Activated CD4-positive, alpha-beta T cell treated with anti-CD3 and anti-CD28 coated beads, Interleukin-2, amount 50 U/mL, for 48 hours (primary cell): ENCODE measurements at places on chromosomes 5 and 9.

- DNase-seq: no peak
Observed at GRCh38 chr9:2128618-2129017, 113.5 kb downstream of the SMARCA2 start.

DNA sequence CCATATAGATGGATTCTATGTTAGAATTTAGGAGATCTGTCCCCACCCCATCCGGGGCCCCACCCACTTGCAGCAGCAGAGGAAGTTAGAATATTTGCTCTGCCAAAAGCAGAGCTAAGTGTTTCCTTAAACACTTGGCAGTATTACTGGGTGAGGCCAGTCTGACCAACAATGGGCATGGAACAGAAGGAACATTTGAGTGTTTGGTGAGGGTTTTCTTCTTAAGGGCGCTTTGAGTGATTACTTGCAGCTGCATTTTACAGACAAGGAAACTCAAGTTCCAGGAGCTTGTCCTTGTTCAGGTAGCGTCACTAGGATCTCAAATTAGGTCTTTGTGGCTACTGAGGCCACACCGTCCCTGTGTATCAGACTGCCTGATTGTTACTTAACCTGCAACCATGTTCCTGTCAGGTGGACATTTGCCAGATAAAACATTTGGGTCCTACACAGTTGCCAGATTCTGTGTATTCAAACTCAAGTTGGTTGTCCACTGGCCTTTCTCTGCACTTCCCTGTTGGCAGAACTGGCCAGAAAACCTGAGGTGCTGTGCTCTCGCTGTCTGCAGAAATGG lies 59.3 kb downstream of the SLC46A2 start:
- DNase-seq: no peak

DNA sequence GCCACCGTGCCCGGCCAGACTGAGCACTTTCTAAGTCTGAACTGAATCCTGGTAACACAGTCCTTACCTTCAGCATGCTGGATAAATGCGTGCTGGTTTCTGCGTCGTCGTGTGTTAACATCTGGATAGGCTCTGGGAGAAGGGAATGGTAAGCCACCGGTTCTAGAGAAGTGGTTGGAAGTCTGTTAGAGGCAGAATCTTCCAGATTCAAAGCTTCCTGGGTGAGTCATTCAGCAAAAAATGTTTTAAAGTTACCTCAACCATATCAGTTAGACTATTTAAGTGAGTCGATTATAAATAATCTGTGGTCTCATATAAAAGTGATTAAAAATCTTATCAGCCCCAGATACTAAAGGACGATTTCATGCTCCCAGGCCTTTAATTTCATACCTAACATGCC lies 256.5 kb upstream of the NFIL3 start:
- DNase-seq: no peak

DNA sequence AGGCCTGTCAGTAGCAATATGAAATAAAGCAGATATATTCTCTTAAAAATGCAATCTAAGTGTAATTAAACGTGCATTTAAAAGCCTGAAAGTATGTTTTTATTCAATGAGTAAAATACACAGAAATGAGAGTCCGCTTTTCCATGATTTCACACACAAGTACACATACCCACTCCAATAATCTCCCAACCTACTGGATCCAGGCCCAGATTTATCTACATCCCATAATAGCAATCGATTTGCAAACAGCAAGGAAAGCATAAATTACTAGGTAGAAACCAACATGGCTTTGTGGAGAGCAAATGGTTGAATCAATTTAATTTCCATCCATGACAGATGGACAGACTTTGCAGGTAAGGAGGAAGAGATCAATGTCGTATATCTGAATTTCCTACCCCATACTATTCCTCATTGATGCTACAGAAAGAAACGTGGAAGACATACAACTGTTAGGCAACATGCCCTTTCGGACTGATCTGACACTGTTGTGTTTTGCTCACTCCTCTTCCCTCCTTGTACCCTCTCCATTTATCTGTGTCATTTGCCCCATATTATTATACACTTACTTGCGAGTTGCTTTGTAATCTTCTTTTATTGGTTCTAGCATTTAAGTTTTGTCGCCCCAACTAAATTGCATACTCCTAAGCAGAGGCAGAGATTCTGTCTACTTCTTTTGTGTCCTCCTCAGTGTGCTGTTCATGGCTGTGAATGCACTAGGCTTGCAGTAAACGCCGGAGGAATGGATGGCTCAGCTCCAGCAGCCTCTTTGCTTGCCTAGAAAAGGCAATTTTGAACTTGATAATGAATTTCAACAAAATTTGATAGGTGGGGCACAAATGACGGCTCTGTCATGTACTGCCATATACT lies 133.6 kb downstream of the NFIB start:
- DNase-seq: no peak

DNA sequence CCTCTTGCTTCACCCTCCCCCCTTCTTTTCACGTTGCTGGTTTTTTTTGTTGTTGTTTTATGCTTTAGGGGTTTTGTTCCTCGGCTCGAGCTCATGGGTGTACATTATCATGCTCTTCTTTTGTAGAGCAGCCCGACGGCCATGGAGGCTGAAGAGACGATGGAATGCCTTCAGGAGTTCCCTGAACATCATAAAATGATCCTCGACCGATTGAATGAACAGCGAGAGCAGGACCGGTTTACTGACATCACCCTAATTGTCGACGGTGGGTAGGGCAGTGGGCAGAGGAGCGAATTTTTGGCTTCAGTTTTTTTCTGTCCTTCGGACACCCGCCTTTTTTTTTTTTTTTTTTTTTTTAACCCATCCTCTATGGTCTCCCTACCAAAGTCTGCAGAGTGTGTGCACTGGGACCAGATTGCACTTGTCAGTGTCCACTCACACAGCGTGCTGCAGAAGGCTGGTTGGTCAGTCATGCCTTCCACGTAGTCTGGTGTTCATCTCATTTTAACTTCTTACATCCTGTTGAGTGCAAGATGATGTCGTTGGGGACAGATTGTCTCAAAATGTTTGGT lies 1.3 kb downstream of the ZNF131 start:
- peak; percentile 20 for DNase-seq

DNA sequence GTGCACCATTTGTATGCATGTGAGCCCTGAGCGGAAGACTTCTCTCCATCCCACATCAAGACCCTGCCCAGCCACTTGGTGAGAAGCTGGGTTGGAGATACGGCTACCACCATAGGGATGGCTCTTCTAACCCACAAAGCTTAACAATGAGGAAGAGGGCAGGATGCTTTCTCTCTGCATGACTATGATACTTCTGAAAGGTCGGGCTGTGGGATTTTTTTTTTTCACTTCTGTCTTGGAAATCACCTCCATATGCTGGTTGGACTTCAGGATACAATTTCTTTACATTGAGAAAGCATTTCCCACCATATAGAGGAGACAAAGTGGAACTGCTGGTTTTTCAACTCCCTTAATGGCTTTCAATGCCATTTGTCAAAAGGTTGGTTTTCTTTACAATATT lies 30.5 kb downstream of the ZNF366 start:
- DNase-seq: no peak

GRCh38 chr5:544675-545355 lies 20.6 kb upstream of the SLC9A3 start:
- no peak for DNase-seq

DNA sequence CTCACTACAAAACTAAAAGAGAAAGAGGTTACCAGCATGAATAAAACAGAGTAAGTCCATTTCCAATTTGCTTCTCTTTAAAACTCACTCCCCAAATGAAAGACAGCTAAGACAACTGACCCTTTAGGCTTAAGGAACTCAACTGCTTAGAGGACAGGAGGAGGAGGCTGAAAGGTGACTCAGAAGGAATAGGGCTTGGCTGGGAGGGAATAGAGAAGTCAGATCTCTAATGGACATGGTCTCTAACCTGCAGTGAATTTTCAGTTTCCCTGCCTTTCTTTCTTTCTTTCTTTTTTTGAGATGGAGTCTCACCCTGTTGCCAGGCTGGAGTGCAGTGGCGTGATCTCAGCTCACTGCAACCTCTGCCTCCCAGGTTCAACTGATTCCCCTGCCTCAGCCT lies 261.8 kb upstream of the CLINT1 start:
- no peak for DNase-seq

DNA sequence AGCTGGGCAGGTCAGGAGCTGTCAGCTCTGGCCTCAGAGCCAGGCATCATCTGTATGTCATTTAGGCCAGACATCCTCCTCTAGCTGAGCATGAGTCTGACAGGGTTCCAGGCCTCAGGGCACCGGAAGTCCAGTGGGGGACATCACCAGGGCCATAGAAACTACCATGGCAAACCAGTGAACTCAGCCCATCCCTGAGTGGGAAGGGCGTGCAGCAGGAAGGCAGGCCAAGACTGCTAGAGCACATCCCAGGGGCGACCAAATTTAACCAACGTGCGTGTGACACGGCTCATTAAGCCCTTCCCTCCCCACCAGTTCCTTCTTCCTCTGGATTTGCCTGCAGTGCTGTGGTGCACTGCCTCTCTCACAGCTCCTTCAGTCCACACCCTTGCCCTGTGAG lies 75.9 kb downstream of the COL27A1 start:
- no peak for DNase-seq

DNA sequence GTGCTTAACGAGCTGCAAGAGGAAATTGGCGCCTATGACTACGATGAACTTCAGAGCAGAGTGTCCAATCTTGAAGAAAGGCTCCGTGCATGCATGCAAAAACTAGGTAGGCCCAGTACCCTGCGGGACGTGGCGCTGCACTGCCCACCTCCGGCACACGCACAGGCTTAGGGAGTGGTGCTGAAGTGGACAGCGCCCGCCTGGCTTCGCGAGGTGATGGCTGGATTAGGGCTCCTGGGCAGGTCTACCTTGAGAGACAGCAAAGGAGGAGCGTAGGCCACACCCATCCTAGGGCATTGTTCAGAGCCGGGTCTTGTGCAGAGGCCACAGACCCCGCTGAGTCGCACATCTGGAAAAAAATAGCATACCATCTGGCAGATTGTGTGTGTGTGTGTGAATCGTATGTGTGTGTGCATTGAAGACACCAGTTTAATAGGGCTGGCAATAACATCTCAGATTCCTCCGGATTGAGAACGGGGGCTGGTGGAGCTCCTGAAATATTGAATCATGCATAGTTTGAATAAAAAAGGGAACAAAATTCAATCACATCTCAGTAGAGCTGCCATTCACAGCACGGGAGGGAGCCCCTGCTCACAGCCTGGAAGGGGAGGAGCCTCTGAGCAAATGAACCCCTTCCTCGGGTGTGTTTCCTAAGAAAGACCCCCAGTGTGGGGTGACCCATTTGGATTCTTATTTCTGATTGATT lies 11.1 kb downstream of the OLFM1 start:
- no peak for DNase-seq

- DNase-seq: no peak
Observed at GRCh38 chr9:137012694-137013570, 15.1 kb downstream of the ABCA2 start.

GRCh38 chr9:87270221-87270847 lies 227.3 kb upstream of the DAPK1 start:
- no peak for DNase-seq

DNA sequence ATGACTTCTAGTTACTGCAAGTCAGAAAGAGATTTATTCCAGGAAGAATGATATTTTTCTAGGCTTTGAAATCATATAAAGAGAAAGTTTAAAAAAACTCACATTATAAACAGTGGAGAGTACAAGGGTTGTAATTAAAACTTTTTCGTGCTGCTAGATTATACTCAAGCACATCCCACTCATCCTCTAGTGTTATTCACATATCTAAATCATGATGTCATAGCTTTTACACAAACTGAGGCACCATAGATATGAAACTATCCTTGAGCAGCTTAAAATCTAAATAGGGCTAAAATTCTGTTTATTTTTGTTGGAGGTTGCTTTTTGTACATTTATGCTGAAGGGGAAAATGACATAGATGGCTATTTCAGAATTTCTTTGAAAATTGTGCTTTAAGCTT lies 30.0 kb downstream of the TENT2 start:
- DNase-seq: no peak

- no peak for DNase-seq
Observed at GRCh38 chr5:169433221-169433651, 132.3 kb upstream of the SLIT3 start.

GRCh38 chr5:129821477-129822131 lies 73.7 kb downstream of the MINAR2 start:
- DNase-seq: no peak

DNA sequence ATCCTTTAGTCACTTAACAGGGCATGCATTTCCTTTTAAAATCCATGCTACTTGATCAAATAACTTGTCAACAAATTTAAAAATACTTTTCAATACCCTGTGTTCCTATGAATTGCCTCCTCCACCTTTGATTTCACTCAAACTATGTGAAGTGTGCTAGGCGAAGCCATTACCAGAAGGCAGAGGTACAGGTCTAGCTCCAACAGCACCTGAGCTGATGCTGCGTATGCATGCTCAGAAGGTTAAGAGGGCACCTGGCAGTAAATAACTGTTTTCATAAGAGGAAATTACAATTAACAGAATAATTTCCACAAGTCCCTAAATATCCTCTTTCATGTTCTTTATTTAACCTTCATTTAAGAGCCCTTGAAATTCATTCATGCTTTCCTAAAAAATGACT lies 251.8 kb downstream of the EFNA5 start:
- no peak for DNase-seq

GRCh38 chr9:6984941-6985578 lies 227.3 kb downstream of the KDM4C start:
- DNase-seq: no peak

GRCh38 chr5:96007051-96007450 lies 45.4 kb upstream of the ELL2 start:
- no peak for DNase-seq

- no peak for DNase-seq
Observed at GRCh38 chr5:150642567-150642927, 2.1 kb downstream of the SYNPO start.

DNA sequence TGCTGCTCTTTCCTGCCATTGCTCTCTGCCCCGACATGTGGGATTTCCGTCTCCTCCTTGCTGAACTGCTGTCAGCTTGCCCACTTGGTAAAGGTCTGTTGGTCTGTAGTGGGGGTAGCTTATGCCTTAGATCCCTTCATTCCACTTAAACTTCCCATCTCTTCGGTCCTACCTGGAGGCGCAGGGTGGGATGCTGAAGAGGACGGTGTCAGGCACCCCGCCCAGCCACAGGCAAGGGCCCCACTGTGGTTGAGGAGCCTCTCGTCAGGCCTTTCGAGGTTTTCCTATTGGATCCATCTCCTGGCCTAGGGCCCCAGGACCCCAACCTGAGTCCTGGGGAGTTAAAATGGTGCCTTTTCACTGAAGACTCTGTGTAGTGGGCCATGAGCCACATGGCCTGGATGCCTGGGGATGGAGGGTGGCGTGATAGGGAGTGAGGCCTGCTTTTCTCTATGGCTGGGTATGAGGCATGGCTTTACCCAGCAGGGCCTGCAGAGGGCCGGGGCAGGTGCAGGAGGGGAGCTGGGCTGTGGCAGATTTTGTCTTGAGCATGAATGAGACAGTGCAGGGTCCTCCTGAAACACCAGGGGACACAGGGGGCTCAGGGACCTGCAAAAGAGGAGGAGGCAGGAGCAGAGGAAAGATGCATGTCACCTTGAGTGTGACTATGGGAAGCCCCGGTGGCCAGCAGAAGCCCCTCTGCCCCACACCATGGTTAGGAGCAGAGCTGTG lies 25.8 kb upstream of the RNF130 start:
- no peak for DNase-seq

- DNase-seq: no peak
Observed at GRCh38 chr9:136310273-136311030, 6.6 kb upstream of the CCDC187 start.
